A673 (cell line): ENCODE measurements at places on chromosomes 12 and 14. TPM values are rescaled to one million over a fixed set of nuclear protein-coding genes. Genes with fewer than 3 reads are reported as not detected.

Gene OR6C68
- not detected in 2 replicates for total RNA-seq

Gene KRT82
- not detected in 2 replicates for total RNA-seq

Gene FGD4
- 21.5 and 22.6 TPM in 2 replicates for total RNA-seq

Gene GPR68
- total RNA-seq: 0.15 and 0.30 TPM in 2 replicates

Gene APOF
- total RNA-seq: not detected in 2 replicates

Gene C12orf54
- total RNA-seq: not detected in 2 replicates

Gene C14orf180
- total RNA-seq: not detected in 2 replicates

Gene FOXG1
- total RNA-seq: 0.09 TPM in 1 of 2 replicates, not detected in the other

Gene TAS2R43
- total RNA-seq: 2.3 and 2.6 TPM in 2 replicates

Gene GSG1
- total RNA-seq: 0.24 TPM in 1 of 2 replicates, not detected in the other

Gene BMAL2
- 10.2 and 10.3 TPM in 2 replicates for total RNA-seq

Gene KRT72
- not detected in 2 replicates for total RNA-seq

Gene TMEM229B
- total RNA-seq: 0.28 TPM in 1 of 2 replicates, not detected in the other

DNA sequence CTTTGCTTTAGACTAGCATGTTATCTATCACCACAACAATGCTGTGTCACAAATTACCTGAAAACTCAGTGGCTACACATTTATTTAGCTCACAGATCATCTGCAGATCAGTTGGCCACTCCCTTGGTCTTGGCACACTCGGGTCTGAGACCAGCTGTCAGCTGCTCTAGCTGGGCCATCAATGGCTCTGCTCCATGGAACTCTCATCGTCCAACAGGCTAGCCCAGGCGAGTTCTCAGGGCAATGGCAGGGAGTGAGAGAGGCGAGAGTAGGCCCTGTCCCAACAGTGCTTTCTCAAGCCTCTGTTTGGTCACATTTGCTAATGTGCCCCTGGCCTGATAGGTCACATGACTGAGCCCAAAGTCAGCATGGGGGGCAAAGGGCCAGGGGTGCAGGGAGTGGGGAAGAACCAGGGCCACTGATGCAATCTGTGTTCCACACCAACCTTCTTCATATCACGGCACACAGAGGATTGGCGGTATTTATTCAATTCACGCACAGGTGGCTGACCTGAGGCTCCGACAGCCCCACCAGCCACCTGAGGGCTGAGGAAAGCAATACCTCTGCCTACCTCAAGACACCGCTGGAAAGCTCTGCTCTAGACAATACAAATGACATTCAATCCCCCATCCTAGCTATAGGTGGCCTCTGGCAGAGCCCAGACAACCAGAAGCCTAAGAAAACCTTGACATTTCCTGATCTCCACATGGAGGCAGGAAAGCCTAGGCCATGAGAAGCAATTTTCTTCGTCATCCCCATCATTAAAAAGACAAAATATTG, 82.5 kb downstream of the NT5DC3 start:
- DNase-seq: no peak

- no peak for DNase-seq
Measured at GRCh38 chr12:69660164-69660863, 38.8 kb downstream of the BEST3 start.

- DNase-seq: no peak
Measured at GRCh38 chr14:83607682-83608081, 1922.3 kb upstream of the FLRT2 start.

DNA sequence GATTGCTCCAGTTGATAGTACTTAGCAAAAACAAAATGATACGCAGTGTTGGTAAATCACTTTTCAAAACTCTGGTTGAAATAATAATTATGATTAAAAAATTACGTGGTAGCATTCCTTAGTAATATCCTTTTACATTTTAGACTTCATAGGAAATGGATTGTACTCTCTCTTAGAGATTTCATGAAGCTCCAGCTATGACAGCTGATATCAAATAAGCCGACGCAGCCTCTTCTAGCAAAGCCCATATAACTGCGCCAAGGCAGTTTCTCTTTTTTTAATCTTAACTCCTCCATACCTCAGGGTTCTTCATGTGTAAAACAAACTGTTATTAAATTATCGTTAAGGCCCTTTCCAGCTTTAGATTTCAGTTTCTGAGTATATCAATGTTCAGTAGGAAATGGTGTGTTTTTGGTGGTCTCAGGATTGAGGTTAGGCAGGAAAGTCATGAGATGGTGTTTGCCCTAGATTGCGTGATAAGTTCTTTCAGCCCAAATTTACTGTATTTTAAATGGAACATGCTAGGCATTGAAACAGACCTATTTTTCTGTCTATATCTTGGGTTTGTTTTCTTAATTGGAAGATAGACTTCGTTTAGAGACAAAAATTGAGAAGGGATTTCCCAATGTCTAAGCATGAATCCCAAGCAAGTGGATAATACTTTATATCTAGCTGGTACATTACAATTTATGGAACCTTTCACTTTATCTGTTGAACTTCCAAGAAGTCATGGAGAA, 902 bp upstream of the CFL2 start:
- DNase-seq: no peak

- no peak for DNase-seq
Measured at GRCh38 chr14:33464254-33464962, 486.5 kb downstream of the EGLN3 start.

GRCh38 chr14:93533842-93534241, 103.1 kb downstream of the UNC79 start:
- DNase-seq: no peak

DNA sequence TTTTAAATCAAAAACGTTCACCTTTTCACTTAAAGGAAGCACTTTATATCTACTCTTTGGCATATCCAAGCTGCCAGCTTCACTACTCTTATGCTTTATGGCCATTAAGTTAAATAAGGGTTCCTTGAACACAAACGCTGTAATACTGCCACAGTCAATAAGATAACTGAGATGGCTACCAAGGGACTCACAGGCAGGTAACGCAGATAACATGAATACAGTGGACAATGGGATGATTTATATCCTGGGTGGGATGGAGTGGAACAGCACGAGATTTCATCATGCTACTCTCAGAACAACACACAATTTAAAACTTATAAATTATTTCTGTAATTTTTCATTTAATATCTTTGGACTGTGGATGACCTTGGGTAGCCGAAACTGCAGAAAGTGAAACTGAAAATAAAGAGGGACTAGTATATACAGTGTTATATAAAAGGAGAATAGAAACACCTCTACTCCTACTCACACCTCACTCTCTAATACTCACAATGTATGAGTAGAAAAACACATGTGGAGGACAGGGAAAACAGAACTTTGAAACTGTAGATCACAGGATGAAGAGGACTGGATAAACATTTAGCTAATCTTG, 367.3 kb downstream of the C12orf50 start:
- DNase-seq: no peak

- no peak for DNase-seq
Measured at GRCh38 chr12:62008703-62009102, 251.5 kb upstream of the USP15 start.

- DNase-seq: peak; percentile 71
Measured at GRCh38 chr14:68113343-68113930, 293.9 kb downstream of the RAD51B start.

DNA sequence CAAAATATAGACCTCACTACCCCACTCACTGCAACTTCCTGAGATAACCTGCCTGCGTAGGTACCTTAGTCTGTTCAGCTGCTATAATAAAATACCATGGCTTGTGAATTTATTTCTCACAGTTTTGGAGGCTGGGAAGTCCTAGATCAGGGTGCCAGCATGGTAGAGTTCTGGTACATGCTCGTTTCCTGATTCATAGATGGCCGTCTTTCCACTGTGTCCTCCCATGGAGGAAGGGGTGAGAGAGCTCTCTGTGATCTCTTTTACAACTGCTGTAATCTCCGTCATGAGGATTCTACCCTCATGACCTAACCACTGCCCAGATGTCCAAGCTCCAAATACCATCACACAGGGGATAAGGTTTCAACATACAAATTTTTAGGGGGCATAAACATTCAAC, 49.7 kb downstream of the KCNA1 start:
- no peak for DNase-seq

DNA sequence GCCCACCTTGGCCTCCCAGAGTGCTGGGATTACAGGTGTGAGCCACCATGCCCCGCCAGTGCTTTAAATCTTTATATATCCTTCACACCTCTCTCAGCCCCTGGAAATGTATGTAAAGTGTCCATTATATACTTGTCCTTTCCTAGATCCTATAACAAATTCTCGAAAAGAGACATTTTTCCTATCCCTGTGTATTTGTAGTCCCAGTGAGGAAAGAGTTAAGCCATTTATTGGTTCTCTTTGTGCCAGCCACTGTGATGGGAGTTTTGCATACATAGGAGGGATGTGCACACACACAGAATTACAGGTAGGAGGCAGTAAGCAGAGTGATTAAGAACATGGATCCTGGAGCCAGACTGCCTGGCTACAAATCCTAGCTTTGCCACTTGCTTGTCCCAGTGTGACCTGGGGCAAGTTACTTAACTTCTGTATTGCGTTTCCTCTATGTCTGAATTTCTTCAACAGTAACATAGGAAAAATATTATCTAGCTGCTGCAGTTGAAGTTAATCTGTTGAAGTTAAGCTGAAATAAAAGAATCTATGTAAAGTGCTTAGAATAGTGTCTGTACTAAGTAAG, 2.1 kb upstream of the RABGGTA start:
- peak; percentile 10 for DNase-seq

GRCh38 chr12:53935383-53936341, 3.0 kb upstream of the HOXC13 start:
- DNase-seq: no peak

DNA sequence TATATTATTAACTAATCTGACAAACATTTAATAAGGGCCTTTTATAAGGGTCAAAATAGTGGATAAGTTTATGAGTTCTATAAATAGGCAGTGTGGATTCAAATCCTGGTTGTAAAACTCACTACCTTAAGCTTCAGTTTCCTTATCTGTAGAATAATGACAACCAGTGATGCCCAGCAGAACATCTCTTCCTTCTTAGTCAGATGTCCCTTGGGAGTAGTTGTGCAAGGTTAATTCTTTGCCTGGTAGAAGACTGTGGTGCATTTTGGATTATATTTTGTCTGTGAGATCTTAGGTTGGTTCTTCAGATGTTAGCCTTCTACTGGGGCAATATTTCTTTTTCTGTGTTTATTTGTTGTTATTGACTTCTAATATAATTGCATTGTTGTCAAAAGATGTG, 59.5 kb downstream of the ARID2 start:
- peak; percentile 86 for DNase-seq

DNA sequence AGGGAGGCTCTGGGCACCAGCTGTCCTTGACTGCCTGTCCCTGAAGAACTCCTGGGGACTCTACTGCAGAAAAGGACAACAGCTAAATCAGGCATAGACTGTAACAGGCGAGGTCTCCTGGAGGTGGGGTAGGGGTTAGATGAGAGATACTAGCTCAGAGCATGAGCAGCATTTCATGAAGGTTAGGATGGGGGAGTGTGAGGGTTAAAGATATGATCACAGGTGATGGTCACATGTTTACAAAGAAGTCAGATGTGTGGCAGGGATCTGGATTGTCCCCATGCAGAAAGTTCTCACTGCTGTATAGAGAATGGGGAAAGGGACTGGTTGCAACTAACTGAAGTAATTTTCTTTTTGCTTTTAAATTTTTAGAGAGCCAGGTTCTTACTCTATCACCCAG, 26.5 kb downstream of the TMEM229B start:
- DNase-seq: no peak

- no peak for DNase-seq
Measured at GRCh38 chr12:128970941-128971340, 117.7 kb downstream of the GLT1D1 start.

- DNase-seq: no peak
Measured at GRCh38 chr12:3698218-3698974, 54.5 kb downstream of the CRACR2A start.

DNA sequence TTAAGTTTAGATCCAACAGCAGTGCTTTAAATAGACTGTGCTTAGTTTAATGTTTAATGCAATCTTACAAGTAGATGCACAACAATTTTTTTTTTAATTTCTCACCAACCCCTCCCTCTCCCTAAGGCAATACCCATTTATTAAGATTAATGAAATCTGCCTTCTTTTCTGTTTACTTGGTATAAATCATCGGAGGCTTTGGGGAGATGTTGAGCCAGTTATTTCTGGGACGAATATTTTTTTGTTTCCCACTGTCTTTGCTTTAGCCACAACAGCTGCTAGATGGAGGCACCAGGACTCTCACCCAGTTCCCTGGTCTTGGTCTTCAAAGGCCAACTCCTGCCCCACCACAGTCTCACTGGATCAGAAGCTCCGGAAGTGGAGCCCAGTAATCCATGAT, 113.4 kb downstream of the PLXNC1 start:
- DNase-seq: no peak

DNA sequence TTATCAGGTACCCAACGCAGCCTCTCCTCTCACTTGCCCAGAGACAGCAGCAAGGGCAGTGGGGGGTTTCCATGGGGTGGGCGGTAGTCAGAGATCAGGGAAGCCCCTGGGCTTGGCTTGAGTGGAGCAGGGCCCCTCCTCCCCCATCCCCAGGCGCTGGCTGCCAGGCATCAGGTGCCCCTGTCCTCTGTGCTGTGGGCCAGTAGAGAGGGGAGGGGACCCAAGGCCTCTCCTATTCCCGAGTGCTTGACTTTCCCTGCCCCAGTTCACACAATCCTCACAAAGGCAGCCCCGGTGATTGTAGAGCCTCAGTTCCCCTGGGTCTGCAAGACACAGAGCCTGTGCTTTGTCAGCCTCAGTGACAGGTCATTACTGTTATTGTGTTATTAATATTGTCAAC, 57.7 kb downstream of the MVK start:
- DNase-seq: no peak

- no peak for DNase-seq
Measured at GRCh38 chr14:100222224-100223093, 16.5 kb upstream of the YY1 start.

DNA sequence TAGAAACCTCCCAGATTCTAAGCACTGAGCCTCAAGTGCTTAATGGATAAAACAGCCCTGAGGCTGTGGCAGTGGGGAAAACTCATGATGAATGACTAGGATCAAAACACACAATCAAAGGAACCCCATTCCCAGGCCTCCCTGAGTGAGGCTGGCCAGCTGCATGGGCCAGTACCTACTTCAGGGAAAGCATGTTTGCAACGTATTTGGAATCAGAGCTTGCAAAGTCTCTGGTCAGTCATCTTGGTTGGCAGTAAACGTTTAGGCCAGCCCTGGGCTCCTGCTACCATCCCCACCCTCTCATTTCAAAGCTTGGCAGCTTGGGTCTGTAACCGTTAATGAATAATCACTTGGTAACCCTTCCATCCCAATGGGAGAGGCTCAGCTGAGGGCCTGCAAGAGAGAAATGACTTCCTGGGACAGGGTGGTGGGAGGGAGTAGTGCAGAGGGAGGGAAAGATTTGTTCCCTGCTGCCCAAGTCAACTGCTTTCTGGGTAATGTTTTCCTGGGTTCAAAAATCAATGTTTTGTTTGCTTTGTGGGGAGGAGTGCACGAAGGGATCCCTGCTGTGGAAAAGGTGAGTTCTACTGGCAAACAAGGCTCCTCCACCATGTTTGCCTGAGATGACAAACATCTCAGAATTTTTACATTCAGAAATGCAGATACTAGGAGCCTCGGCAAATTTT, 2.0 kb upstream of the RNASE8 start:
- no peak for DNase-seq

GRCh38 chr12:530821-531220, 71.1 kb downstream of the B4GALNT3 start:
- peak; percentile 83 for DNase-seq

DNA sequence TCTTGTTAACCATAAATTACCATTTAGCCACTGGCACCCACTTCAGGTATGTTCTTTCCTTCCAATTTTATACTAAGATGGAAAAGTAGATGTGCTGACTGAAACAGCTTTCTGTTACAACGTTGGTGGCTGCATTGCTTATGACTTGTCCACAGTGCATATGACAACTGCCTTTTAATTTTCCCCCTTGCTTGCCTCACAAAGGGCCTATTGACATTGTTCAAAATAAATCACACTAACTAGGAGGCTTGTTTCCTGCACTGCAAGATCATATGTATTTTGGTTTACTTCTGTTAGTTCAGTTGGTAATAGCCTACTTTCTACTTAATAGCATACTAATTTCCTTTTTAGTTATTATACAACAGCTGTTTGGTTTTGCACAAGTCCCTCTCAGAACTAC, 55.4 kb downstream of the SCAF11 start:
- no peak for DNase-seq
